ENCODE measurements at places on chromosomes 12 and 14.
A peak's percentile ranks its signal among the peaks of the same experiment; 100 is the strongest.

DNA sequence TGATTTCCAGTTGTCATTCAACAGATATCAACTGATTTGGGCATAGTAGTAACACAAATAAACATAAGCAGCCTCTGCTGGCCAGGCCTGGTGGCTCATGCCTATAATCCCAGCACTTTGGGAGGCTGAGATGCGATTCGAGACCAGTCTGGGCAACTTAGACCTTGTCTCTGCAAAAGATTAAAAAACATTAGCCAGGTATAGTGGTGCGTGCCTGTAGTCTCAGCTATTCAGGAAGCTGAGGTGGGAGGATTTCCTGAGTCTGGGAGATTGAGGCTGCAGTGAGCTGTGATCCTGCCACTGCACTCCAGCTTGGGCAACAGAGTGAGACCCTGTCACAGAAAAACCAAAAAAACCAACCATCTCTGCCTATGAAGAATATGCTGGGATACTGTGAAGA is 7.1 kb downstream of the METAP2 start:
- no peak for DNase-seq

DNA sequence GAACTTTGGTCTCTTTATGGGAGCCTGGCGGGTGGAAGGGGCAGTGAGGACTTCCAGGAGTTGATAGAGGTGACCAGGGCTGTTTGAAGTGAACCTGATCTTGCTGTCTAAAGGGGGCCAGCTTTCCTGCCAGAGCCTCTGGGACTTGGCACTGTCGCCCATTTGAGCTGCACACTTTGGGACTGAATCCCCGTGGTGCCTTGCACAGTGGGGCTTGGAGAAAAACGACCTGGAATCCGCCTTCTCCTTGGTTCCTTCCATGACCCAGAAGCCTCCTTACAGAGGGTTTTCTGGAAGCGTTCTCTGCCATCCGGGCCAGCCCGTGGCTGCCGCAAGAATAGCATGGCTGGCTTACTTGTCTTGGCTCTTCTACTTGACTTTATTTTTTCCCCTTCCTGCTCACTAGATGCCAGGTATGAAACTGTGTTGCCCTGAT is 2.0 kb downstream of the RFLNA start:
- no peak for DNase-seq

- DNase-seq: no peak
These were observed 47.8 kb upstream of the EML1 start for GRCh38 chr14:99745307-99745951.

DNA sequence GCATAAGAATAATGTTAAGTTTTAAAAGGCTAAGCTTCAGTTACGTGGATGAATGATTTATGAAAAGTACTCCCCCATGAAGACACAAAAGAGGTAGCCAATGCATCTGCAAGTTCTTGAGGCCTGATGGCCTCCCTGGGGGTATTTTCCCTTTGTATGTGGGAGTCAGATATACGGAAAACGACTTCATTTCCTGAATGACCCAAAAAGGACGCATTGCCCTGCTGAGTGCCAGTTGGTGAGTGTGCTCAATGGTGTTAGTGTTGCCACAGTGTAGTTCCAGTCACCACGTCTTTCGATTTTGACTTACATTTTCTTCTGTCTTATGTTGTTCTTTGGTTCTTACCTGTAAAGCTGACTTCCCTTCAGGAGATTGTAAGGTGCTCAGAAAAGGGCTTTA is 8.0 kb downstream of the ETV6 start:
- no peak for DNase-seq

GRCh38 chr12:122382919-122383350 is 39.5 kb downstream of the CLIP1 start:
- DNase-seq: no peak

DNA sequence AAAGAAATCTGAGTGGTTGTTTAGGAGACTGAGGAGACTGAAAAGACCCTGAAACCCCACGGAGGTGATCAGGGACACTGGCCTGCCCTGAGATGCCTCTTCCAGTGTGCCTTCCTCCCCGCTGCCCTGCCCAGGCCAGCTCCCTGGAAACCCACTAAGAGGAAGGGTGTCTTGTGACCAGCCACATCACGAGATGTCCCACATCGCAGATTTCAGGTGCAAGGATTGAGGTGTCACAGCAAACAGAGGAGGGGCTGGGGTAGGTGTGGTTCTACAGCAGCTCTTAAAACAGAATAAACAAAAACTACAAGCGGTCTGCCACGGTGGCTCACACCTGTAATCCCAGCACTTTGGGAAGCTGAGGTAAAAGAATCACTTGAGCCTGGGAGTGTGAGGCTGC is 184.3 kb upstream of the C14orf180 start:
- peak; percentile 24 for DNase-seq

Data from tibial artery (tissue), 4 donors.